GM04503 (cell line): ENCODE measurements at places on chromosomes 1 and 21.

DNA sequence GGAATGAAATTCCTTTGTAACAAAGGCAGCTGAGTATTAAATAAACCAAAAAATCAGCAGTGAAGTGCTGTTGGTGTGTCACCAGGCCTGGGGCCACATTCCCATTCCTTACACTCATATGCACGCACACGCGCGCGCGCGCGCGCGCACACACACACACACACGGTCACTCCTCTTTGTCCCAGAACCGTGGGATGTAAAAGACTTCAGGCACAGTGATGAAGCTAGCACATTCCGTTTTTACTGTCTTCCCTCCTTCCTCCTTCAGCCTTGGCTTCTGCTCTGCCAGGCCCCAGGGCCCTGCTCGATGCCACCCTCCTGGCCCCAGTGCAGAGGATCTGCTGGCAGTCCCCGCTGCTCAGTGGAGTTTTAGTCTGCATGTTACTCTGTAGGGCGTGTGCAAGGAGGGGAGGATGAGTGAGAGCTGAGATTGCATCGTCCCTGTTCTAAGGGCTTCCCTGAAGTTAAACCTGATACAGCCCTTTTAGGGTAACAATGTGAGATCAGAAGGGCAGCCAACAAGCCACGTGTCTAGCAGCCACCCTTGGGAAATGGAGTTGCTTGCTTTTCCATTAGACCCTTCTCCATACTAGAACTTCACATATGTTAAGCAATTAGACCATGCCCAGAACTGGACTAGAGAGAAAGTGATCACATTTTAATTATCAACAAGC lies 71.7 kb upstream of the WDR26 start:
- DNase-seq, result no peak

DNA sequence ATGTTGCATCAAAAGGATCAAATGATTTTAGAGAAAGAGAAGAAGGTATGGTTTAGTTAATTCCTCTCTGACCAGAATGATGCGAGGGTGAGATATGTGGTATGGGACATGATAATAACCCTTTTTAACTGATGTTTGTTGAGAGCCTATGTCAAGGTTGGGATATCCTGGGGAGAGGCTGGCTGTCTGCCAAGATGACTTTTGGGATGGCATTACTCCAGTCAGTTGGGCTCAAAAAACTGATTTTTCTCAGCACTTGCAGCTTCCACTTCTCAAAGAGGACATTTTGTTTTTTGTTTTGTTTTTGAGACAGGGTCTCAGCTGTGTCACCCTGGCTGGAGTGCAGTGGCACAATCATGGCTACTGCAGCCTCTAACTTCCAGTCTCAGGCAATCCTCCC lies 17.7 kb upstream of the STX12 start:
- DNase-seq, result no peak

DNA sequence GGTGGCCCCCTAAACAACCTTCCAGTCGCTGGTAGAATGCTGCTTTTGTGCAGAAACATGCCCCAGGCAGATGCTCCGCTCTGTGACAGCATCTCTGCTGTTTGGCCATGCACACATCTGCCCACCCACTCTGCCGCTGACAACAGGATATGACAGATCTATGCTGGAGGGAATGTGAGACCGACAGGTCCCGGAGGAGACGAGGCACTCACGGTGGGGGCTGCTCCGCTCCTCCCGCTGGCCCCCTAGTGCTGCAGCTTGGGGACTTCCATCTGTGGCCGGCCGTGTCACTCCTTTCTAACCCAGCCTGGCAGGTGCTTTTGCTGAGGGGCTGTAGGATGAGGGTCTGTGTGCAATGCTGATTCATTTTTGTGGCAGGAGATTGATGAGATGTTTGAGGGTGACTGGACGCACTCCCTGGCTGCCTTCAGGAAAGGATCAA lies 49.1 kb upstream of the DMRTB1 start:
- no peak for DNase-seq

DNA sequence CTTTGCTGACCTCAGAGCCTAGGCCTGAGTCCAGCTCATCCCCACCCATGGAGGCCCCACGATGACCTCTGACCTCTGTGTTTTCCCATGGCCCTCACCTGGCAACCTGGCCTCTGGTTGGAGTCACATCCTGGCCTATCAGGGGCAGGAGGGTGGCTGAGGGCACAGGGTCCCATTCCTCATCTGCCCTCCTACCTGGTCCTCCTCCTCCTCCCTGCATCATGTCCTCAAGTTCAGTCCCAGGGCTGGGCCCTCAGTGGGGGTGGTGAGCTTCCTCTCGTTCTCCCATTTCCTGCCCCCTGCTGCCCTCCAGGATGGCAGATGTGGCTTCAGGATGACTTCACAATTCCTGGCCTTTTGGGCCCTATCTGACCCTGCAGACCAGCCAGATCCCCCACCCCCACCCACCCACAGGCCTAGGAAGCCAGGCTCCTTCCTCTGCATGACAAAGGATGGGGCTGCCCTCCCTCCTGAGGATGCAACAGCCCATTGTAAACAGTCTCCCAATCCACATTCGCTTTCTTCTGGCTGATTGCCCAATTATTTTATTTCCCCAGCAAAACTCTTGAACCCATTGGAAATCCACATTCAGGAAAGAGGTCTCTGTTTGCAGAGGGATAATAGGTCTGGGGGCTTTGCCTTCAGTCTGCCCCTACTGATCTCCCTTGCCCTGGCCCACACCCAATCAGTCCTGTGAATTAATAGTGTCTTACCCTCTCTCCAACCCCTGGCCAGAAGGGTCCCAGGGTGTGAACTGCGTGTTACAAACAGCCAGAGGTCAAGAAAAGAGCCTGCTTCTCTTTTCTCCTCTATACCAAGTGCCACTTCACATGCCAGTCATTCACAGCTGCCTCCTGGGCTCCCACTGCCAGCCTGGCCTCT lies 10.3 kb upstream of the LEFTY1 start:
- no peak for DNase-seq

- DNase-seq, result no peak
These were observed 190.1 kb downstream of the HIVEP3 start for GRCh38 chr1:41728403-41729202.

GRCh38 chr1:46474570-46474969 lies 15.1 kb upstream of the DMBX1 start:
- DNase-seq, result no peak

GRCh38 chr1:54565113-54565501 lies 17.1 kb downstream of the ACOT11 start:
- DNase-seq, result no peak

GRCh38 chr21:30340714-30341573 lies 3.5 kb upstream of the KRTAP27-1 start:
- DNase-seq, result no peak
